ENCODE measurements at places on chromosomes 12 and 14. TPM values are rescaled to one million over a fixed set of nuclear protein-coding genes. Genes with fewer than 3 reads are reported as not detected.

ARF6 gene
- total RNA-seq, result 37.6 TPM

PLEKHD1 gene
- not detected for total RNA-seq

DAO gene
- not detected for total RNA-seq

GUCY2C gene
- total RNA-seq, result not detected
